ENCODE measurements at places on chromosomes 7 and 10. TPM values are rescaled to one million over a fixed set of nuclear protein-coding genes. Genes with fewer than 3 reads are reported as not detected.

Gene GCK
- total RNA-seq, result not detected

Gene CFAP70
- 0.57 TPM for total RNA-seq

Gene RBM33
- total RNA-seq, result 85.6 TPM

Gene GFRA1
- not detected for total RNA-seq

DNA sequence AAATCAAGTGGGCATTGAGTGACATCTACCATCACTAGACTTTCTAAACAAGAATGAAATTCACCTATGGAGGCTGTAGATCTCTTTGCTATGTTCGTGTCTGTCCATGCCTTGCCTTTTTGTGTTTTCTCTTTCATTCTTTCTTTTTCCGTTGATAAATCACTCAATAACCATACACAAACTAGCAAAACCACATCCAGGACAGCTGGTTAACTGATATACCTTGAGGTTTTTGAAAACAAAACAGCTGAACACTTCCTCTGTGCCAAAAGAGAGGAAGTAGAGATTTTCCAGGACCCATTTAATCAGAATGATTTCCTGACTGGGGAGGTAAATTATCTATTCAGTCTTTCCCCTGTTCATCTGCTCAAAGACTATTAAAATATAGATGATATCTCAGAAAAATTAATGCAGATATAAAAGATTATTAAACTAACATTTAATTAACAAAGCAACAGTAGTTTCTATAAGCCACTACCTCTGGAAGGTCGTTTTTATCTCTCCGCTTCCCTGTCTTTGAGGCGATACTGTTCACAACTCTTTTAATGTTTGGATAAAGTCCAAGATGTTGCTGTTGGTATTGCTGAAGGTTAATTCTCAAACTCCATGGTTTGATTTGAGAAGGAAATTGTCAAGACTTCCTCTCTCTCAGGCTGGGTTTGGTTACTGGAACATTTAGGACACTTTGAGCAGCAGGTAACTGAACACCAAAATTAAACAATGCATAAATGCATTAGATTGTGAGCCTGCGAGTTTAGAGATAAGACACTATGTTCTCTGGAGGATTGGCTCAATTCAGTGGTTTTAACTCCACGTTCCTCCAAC lies 24.4 kb upstream of the C10orf67 start:
- DNase-seq, result peak; percentile 67
- peaks cover 69% of the 10 kb centered on the region for H3K4me1 ChIP-seq
- peak overlapping the region; percentile 55 for H3K4me3 ChIP-seq
- H3K27me3 ChIP-seq, result no peaks in the 10 kb centered on the region
- peaks cover 18% of the 10 kb centered on the region for H3K36me3 ChIP-seq
- peak overlapping the region; percentile 88 for H3K27ac ChIP-seq

GRCh38 chr7:11858026-11858425 lies 26.0 kb upstream of the THSD7A start:
- no peaks in the 10 kb centered on the region for H3K27me3 ChIP-seq
- H3K4me1 ChIP-seq, result no peaks in the 10 kb centered on the region
- H3K36me3 ChIP-seq, result no peaks in the 10 kb centered on the region
- no peak overlapping the region for H3K27ac ChIP-seq
- H3K4me3 ChIP-seq, result no peak overlapping the region

- no peaks in the 10 kb centered on the region for H3K4me1 ChIP-seq
- no peaks in the 10 kb centered on the region for H3K36me3 ChIP-seq
- no peak overlapping the region for H3K27ac ChIP-seq
- no peak overlapping the region for H3K4me3 ChIP-seq
Observed at GRCh38 chr10:76492678-76493472, 1061.5 kb downstream of the LRMDA start.

DNA sequence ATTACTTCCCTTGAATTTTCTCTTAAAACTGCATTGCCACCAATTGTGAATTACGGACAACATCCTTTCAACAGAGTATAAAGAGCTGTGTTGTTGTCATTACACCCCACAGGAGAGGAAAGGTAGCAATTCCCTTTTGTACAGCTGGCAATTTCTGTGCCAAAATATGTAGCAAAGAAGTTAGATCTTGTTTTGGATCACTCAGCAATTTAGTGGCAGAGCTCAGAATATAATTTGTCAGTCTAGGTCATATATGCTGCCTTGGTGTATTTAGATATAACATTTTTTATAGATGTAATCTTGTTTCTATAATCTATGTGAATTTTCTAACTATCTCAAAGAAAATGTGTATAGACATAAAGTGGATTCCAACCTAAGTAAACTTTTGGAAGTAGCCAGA lies 38.8 kb downstream of the NRBF2 start:
- H3K4me1 ChIP-seq, result peaks cover 79% of the 10 kb centered on the region
- H3K27me3 ChIP-seq, result no peaks in the 10 kb centered on the region
- no peak overlapping the region for H3K4me3 ChIP-seq
- peak overlapping the region; percentile 75 for H3K27ac ChIP-seq
- no peak for DNase-seq

GRCh38 chr7:55280031-55280454 lies 85.1 kb upstream of the LANCL2 start:
- peaks cover 2% of the 10 kb centered on the region for H3K4me1 ChIP-seq
- no peak overlapping the region for H3K27ac ChIP-seq
- no peak overlapping the region for H3K4me3 ChIP-seq
- peaks cover 3% of the 10 kb centered on the region for H3K27me3 ChIP-seq

DNA sequence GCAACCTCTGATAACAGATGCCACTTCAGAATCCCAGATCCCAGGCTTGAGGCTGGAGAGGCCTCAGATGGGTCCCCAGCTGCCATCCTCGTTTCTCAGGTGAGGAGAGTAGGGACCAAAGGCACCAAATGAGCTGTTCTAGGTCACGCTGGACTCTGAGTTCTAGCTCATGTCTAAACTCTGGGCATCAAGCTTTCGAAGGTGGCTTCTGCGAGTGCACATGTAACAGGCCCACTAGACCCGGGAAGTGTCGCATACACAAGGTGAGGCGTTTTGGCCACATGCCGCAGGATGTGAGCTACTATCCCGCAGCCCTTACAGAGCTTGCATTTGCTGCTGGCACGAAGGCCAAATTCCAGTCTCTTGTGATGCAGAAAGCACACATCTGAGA lies 355.1 kb upstream of the SHH start:
- no peak for DNase-seq
- H3K4me1 ChIP-seq, result no peaks in the 10 kb centered on the region
- no peak overlapping the region for H3K4me3 ChIP-seq

DNA sequence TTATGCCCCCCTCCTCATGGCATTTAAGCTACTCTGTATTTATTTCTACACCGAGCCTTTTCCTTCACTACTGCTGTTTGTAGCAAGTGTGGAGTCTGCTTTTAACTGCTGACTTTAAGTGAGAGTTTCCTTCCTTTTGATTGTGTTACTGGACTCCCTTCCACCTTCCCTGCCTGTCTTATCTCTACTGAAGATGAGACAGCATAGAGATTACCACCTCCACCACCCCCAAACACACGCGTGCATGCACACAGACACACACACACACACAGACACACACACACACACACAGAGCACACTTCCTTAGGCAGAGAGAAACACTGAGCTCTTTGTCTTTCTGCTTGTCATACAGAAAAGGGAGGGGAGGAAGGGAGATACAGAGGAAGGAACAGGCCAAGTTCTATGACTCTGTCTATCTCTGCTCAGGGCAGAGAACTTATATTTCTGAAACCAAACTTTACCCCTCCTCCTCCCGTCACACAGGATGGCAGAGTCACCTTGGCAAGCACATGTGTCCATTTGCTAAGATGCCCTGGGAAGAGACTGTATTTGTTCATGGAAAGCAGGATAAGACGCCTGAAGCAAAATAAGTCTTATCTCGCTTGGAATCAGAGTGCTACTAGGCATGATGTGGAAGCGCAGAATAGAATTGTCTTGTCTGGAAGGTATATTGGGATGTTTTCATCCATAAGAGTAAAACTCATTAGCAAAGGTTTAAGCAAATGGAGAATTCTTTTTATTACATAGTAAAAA lies 81.8 kb upstream of the CAV2 start:
- no peaks in the 10 kb centered on the region for H3K36me3 ChIP-seq
- no peak overlapping the region for H3K4me3 ChIP-seq
- DNase-seq, result no peak

DNA sequence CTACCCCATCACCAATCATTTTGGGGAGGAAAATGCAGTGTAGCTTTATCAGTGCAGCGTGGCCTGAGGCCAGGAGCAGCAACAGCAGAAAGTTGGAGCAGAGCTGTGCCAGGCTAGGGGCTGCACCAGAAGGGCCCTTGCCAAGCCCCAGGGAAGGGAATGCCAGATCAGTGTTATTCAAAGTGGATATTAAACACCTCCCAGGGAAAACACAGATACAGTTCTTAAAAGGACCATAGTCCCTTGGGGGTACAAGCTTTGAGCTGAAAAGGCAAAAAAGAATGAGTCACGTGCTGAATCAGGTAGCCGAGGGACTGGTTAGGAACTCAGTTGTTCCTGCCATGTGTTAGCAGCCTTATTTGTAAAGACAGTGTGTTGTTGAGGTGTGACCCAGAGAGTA lies 54.0 kb downstream of the GSDME start:
- H3K27me3 ChIP-seq, result no peaks in the 10 kb centered on the region
- peaks cover 10% of the 10 kb centered on the region for H3K4me1 ChIP-seq
- H3K36me3 ChIP-seq, result no peaks in the 10 kb centered on the region
- H3K27ac ChIP-seq, result no peak overlapping the region
- no peak for DNase-seq

All from activated CD8-positive, alpha-beta T cell treated with anti-CD3 and anti-CD28 coated beads, Interleukin-2, amount 10 ng/mL, durations not matched to agents 7 days and 5 days (primary cell).